ENCODE measurements at places on chromosomes 12 and 14.

GRCh38 chr12:69415471-69416275, 54.5 kb upstream of the FRS2 start:
- DNase-seq, result peak; percentile 81

- DNase-seq, result no peak
These were observed 81.6 kb upstream of the MANSC4 start for GRCh38 chr12:27861428-27862167.

GRCh38 chr14:40318211-40318719, 886.0 kb upstream of the FBXO33 start:
- no peak for DNase-seq

GRCh38 chr14:85865701-85866100, 335.8 kb downstream of the FLRT2 start:
- no peak for DNase-seq

GRCh38 chr14:101873991-101874390, 90.4 kb upstream of the DYNC1H1 start:
- DNase-seq, result no peak

- DNase-seq, result no peak
These were observed 11.0 kb downstream of the LETMD1 start for GRCh38 chr12:51059086-51059485.

GRCh38 chr12:129558036-129558435, 345.8 kb downstream of the TMEM132D start:
- DNase-seq, result no peak

DNA sequence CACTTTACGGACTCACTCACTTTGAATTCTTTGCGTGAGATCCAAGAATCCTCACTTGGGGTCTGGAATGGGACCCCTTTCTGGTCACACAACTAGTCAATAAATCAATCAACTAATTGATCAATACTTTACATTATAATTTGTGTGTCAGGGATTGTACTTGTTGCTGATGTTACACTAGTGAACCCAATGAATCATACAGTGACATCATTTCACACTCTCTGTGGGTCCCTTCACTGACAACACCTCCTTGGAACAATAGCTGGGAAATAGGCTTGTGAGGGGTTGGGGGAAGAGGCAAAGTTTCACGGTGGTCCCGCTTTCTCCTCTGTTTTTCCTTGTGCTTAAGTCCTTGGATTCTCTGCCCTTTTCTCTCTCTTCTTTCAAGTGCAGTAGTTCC, 35.0 kb downstream of the TPH2 start:
- DNase-seq, result no peak

DNA sequence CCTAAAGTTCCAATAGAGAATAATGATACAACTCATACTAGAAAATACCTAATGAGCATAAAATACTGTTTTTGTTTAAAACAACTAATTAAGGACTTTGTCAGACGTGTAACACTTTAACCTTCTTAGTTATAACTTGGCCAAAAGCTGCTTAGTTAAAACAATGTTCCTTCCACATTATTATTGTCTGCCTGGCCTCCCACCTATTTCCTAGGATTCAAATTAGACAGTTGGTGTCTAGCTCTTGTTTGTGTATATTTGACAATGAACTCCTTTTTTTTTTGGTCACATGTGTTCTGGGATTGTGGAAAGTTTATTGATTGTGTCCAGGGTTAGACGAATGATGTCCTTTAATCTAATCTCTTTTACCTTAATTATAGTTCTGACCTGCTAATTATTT, 67.6 kb upstream of the PSMA6 start:
- no peak for DNase-seq

- no peak for DNase-seq
These were observed 91.7 kb upstream of the PELI2 start for GRCh38 chr14:56026506-56026905.

- DNase-seq, result no peak
These were observed 6.0 kb upstream of the LRP6 start for GRCh38 chr12:12272869-12273268.

GRCh38 chr14:81028461-81028860, 73.0 kb downstream of the TSHR start:
- DNase-seq, result no peak

- no peak for DNase-seq
These were observed 630 bp downstream of the MYL6B start for GRCh38 chr12:56152756-56153677.
